Stimulated activated CD4-positive, alpha-beta T cell treated with anti-CD3 and anti-CD28 coated beads, Interleukin-12 subunit alpha, Interleukin-12 subunit beta, amount 100 ng/mL, for 4 hours (primary cell): ENCODE measurements at places on chromosomes 6 and 20.
A peak's percentile ranks its signal among the peaks of the same experiment; 100 is the strongest.

GRCh38 chr20:15565786-15566185 is 1007.5 kb downstream of the KIF16B start:
- no peak for DNase-seq

DNA sequence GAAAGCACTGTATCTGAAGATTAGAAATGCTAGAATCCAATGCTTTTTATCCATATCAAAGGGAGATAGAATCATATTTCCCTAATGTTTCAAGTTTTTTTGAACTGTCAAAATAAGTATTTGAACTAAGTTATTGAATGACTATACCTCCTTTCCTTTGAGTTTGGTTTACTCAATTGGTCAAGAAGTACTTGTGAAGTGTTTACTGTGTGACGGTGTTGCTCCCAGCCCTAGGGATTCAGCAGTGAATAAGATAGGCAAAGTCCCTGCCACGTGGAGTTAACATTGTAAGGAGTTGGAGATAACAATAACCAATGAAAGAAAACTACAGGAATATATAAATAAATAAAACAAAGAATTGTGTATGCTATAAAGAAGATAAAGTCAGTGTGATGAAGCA is 535.9 kb downstream of the FRK start:
- no peak for DNase-seq

DNA sequence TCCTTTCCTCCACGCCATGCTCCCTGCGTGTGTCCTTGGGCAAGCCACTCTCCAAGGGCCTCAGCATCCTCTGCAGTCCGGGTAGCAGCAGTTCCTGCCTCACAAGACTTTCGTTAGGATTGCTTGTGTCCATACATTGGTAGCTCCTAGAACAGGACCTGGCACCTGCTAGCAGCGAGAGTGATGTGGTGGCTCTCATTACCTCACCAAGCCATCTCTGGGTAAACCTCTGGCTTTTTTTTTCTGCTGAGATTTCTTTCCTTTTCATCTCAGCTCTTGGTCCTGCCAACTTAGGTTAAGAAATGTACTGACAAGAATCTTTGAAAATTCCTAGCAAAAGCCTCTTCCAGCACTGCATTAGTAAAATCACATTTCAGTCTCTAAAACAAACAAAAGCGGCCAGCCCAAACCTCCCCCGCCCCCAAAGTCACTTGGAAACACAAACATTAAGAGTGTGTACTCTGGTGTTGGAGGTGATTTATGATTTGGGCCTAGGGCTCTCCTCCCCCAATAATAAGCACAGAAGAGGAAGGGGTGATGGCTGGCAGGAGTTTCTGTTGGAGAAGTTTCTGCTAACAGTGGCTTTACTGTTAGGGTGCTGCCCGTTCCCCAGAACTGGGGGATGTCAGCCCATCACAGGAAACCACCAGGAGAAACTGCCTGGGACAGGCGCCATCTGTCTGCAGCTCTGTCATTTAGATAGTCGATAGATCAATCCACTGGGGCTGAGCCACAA is 199.2 kb downstream of the CD83 start:
- no peak for DNase-seq

GRCh38 chr6:23013776-23014175 is 444.4 kb downstream of the HDGFL1 start:
- no peak for DNase-seq

- no peak for DNase-seq
Measured at GRCh38 chr6:146258206-146258605, 229.3 kb downstream of the GRM1 start.

DNA sequence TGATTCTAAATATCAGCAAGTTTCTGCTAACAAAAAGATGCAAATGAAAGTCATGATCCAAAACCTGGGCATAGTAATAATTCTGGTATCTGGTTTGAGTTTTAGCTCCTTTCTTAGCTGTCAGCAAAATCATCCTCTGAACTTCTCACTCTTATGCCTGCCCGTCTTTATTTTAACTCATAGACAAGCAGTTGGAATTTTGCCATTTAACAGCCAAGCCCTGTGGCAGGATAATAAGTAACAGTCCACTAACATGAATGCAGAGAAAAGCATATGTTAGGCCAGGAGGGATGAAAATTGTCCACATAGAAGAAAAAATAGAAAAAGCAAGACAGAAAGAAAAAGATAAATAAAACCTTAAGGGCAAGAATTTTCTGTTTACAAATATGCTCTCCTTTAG is 170.0 kb upstream of the LAMA2 start:
- no peak for DNase-seq

GRCh38 chr6:52990342-52990741 is 4.7 kb downstream of the GSTA4 start:
- peak; percentile 4 for DNase-seq

DNA sequence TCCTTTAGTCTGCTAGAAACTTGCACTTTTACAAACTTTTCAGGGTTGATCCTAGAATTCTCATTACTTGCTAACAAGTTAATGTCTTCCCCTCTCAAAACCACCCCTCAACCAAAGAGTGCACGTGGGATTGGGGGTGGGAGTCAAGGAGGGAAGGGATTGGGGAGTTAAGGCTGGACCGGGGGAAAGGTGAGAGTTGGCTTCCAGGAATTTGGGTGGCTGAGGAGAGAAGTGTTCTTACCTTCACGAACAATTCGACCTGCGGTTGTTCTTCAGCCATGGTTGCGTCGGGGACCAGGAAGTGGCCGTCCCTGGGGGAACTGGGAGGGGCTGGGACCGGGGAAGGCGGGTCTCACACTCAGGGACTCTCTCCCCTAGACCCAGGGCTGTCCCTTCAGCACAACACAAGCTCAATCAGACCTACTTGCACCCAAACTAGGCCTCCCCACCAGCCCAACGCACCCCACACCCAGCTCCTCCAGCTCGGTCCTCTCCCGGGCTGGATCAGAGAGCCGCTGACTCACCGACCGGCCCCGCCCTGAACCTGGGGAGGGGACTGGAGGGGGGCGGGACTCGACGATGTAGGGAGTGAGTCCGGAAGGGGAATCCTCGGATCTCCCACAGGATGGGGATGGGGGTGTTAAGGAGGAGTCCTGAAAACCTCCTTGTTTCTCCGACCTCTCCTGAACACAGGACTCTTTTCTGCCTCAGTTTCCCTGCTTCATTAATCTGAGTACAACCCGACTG is at the start of gene CLIC1:
Gene CLIC1, minus strand, starts transcription at position 510 of the 747 bp plus-strand sequence. Its CDS starts 230 bp downstream, at position 280.
- peak; percentile 78 for DNase-seq

DNA sequence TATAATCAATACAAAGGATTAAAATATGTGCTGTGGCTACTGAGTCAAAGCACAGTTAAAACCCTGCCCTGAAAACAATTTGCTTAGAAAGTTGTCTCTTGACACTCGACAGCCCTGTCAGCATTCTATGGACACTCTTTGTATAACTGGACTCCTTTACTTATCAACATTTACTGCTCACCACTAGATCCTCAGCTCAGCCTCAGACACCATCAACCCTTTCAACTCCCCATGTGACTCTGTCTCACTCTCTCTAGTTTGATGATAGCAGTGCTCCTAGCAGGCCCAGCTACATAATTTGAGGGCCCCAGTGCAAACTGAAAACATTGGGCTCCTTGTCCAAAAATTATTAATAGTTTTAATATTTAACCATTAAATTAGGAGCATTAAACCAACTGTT is 181.8 kb downstream of the TENT5A start:
- DNase-seq, result no peak

DNA sequence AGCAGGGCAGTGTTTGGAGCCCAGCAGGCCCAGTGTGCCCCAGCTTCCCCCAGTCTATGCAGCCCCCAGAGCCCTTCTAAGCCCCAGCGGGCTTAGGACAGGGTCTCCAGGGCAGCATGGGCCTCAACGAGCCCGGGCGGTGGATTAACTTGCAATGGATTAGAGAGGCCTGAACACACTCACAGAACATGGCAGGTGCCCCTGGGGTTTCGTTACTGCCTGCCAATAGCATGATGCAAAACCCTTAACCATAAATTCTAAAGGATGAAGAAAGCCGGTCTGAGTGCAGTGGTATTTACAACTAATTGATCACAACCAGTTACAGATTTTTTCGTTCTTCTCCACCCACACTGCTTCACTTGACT is 18.9 kb downstream of the ENTPD6 start:
- DNase-seq, result no peak

DNA sequence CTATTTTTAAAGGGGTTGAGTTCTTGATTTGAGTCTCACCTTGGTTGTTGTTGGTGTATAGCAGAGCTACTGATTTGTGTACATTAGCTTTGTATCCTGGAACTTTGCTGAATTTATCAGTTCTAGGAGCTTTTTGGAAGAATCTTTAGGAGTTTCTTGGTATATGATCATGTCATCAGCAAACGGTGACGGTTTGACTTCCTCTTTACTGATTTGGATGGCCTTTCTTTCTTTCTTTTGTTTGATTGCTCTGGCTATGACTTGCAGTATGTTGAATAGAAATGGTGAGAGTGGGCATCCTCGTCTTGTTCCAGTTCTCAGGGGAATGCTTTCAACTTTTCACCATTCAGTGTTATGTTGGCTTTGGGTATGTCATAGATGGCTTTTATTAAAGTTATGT is 64.0 kb downstream of the CDYL start:
- no peak for DNase-seq

- no peak for DNase-seq
Measured at GRCh38 chr6:68635706-68636513, 828 bp downstream of the ADGRB3 start.

- DNase-seq, result no peak
Measured at GRCh38 chr6:95690328-95690727, 113.0 kb downstream of the MANEA start.
